Activated CD8-positive, alpha-beta memory T cell treated with anti-CD3 and anti-CD28 coated beads for 1 hour (primary cell): ENCODE measurements at places on chromosomes 5 and 9.
A peak's percentile ranks its signal among the peaks of the same experiment; 100 is the strongest.

- no peak for DNase-seq
Measured at GRCh38 chr5:59813761-59814536, 79.6 kb downstream of the PDE4D start.

GRCh38 chr5:67809589-67809988 is 406.0 kb upstream of the PIK3R1 start:
- DNase-seq = no peak

DNA sequence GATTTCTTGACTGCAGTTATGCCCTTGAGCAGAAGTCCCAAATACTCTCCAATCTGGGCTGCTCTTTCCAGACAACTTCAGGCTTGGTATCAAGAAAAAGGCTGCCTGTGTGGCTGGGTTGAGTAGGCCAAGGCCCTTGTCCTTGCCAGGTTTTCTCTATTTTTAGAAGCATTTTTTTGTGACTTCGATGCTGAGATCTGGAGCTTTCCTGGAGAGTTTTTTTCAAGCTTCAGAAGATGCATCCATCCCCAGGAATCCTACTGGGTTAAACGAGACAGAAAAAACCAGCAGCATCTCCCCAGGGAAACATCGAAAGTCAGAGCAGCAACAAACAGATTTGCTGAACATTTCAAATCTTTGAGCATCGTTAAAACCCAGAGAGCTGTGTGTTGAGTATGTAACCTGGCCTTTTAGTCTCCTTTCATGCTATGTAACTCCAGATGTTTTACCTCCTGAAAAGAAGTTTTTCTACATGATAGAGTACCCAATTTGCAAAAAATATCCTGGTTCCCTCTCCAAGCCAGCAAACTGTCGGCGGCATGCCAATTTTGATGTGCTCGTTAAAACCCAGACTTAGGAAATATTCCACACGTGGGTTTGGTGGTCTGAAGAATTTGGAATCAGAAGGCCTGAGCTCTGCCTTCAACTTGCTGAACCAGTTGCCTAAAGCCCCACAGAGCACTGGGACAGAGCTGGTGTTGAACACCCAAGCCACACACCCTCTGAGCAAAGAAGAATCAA is 98.1 kb upstream of the ALDH1B1 start:
- no peak for DNase-seq

DNA sequence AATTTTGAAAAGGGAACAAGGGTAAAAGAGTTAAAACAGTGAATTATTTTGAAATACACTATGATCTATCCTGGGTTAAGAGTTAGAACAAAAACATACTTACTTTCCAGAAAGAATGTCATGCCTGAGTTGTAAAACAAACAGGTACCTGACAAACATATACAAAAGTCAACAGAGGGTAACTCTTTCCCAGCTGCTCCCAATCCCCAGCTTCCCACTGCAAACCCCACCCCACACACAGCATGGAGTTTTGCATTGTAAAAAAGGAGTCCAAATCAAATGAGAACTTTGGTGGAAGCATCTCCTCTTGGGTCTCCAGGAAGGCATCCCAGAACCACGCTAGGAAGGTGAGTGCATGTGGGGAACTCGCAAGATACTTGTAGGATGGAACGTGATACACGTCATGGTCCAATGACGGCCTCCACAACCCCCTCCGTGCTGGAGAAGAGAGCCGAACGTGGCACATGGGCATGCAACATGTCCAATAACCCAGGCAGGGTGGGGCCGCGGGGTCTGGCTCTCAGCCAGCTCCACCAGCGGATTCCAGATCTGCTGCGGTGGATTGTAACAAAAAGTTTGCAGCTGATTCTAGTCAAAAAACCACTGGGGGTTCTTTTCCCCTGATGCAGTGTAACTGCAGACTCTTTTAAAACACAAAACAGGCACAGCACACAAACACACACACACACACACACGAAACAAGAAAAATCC is 55.8 kb downstream of the EPB41L4B start:
- no peak for DNase-seq

GRCh38 chr9:3760031-3760430 is 234.2 kb upstream of the RFX3 start:
- no peak for DNase-seq

GRCh38 chr5:132227485-132228240 is at the start of gene P4HA2:
Gene P4HA2, minus strand, starts transcription at chr5:132227853. Its CDS starts 9,227 bp downstream, at chr5:132218626.
- no peak for DNase-seq

DNA sequence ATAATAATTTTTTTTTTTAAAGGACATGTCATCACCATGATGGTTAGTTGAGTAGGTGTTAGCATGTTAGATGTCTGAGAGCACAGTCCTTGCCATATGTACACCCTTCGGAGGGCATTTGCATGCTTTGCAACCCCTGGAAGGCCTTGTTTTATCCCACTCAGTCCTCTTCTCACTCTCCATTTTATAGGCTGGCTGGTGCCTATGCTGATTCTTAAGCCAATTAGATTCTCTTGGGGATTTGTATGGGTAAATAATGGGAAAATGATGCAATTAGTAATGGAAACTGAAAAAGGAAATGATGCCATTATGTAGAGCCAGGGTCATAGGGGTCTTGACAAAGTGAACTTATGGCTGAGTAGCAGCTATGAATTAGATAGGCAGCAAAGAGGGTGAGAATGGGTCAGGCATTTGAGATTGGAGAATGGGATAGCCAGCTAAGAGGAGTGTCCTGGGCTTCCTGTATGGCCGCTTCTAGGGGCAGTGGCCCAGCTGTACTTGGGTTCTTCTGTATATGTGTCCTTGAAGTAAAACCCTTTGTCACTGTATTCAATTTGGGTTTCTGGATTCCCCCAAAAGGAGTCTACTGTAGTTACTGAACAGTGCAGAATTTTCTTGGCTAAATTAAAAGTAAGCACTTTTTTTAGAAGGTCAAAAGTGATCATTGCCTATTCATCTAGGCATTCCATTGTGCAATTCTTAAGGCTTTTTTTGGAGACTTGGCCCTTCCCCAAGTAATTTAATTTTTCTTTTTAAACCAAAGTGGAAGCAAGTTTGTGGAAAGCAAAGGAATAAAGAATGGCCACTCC is 31.6 kb downstream of the LRRTM2 start:
- DNase-seq = no peak

- DNase-seq = no peak
Measured at GRCh38 chr9:113532809-113533190, 69.3 kb downstream of the RGS3 start.

DNA sequence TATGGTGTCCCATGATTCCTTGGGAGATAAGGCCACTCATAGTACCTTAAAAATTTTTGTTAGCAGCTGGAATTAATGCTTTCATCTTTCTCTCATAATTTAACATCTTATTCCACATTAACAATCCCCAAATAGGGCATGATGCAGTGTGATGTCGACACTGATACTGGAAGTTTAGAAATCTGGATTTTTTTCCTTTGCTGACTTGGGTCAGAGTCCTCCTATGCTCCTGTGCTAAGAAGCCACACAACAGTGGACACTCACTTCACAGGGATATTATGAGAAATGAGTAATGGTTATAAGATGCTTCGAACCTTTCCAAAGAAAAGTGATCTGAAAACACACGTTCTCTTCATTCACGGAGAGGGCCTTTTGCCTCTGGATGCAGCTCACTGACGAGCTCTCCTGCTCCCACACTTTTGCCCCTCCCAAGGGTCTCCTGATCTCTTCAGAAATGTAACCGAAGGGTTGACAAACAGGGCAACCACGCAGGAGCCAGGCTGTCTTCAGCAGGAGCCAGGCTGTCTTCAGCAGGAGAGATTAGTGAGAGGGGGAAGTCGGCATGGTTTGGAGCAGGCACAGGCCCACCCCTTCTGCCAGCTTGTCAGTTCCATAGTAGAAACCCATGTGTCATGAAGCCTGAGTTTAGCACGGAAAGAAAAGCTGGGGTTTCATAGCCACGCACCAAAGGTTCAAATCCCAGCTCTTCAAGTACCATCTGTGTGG is 247.8 kb downstream of the AOPEP start:
- no peak for DNase-seq

GRCh38 chr9:74951725-74952151 is 974 bp downstream of the C9orf40 start:
- DNase-seq = peak; percentile 21

DNA sequence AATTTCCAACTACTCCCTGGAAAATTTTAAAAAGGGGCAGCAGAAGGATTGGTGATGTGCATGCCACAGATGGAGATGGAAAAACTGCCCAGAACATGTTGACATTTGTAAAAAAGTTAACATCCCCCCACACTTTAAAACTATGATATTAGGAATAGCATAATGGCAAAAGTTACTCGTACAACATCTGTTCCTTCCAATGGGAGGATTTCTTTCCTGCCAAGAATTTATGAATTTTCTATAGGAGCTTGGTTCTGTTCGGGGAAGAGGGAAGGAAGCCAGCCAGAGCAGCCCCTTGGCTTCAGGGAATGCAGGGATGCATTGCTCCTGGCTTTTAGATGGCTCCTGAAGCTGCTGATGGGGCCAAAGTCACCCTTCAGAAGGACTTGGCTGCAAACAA is 22.7 kb downstream of the KLF4 start:
- no peak for DNase-seq

- DNase-seq = no peak
Measured at GRCh38 chr5:115621365-115621900, 4.4 kb downstream of the TMED7 start.

- no peak for DNase-seq
Measured at GRCh38 chr9:33799928-33800704, 4.8 kb downstream of the PRSS3 start.

DNA sequence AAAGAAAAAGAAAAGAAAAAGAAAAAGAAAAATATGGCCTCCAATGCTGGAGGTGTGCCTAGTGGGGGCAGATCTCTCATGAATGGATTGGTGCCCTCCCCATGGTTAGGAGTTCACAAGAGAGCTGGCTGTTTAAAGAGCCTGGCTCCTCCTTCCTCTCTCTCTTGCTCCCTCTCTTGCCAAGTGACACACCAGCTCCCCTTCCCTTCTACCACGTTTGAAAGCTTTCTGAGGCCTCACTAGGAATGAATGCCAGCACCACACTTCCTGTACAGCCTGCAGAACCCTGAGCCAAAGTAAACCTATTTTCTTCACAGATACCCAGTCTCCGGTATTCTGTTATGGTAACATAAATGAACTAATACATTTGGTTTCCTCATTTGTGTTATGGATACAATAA is 14.4 kb upstream of the GALNT10 start:
- no peak for DNase-seq

DNA sequence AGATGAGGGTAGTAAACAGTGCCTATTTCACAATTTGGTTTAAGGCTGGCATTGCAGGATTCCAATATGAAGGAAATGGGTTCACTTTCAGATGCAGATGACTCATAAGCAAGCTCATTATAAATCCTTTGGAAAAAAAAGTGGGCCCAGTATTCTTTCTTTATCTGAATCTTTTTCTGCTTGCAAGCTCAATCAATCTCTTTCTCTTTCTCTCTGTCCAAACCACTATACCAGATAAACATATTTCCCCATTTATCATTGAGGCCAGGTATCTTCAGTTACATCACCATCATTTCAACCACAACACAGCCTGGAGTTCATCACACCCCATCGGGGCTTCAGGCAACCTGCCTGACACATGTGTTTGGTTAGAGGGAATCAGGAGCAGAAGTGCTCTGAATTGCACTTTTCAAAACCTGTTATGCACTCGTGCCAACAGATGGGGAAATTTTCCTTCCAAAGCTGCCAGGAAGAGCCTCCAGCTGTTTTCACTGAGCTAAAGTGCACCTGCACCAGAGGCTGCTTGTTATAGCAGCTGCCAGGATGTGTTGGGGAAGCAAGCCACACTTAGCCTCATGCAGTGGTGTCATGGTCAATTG is 30.0 kb upstream of the MAMDC2 start:
- DNase-seq = no peak

GRCh38 chr5:149740866-149741459 is 10.9 kb downstream of the PPARGC1B start:
- DNase-seq = no peak

DNA sequence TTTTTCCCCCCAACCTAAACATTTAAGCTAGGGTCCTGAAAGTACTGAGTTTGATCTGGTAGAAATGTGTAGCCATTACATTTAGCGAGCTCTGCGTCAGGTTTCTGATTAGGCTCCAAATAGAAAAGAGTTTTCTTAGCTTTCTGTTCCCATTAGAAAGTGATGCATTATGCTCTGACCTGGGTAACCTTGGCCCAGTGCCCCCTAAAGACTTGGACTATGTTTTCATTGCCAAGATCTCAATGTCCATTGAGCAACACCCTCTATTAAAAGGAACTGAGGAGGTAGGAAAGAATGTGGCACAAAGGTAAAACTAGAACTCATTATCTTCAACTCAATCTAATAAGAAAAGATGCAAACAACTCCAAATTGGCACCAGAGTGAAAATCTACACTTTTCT is 358.9 kb upstream of the PCSK5 start:
- no peak for DNase-seq
